ENCODE measurements at places on chromosomes 16 and 17. TPM values are rescaled to one million over a fixed set of nuclear protein-coding genes. Genes with fewer than 3 reads are reported as not detected.
A peak's percentile ranks its signal among the peaks of the same experiment; 100 is the strongest.

DNA sequence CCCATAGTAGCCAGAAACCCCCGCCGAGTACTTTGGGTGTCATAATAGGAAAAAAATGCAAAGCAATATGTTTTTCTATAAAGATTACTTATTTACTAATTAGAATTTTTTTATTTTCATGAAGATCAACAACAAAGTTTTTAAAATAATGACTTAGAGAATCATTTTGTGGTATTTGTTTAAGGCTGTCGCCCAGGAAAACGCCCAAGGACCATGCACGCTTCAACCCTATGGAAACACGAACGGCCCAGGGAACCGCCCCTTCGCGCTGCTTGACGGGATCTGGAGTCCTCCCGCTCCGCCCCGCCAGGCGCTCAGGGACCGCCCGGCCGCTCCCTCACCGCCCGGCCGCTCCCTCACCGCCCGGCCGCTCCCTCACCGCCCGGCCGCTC is 408 bp upstream of the KPNA2 start:
- peaks cover 15% of the 10 kb centered on the region for H3K4me1 ChIP-seq
- peak overlapping the region; percentile 96 for H3K27ac ChIP-seq
- H3K4me3 ChIP-seq, result peak overlapping the region; percentile 96
- peaks cover 36% of the 10 kb centered on the region for H3K36me3 ChIP-seq

- H3K27ac ChIP-seq, result no peak overlapping the region
- no peak overlapping the region for H3K4me3 ChIP-seq
- no peak for DNase-seq
- peaks cover 23% of the 10 kb centered on the region for H3K36me3 ChIP-seq
Measured at GRCh38 chr17:66750116-66750515, 84.8 kb upstream of the CACNG5 start.

- H3K4me3 ChIP-seq, result no peak overlapping the region
- H3K36me3 ChIP-seq, result no peaks in the 10 kb centered on the region
- no peak for DNase-seq
- H3K4me1 ChIP-seq, result no peaks in the 10 kb centered on the region
- no peaks in the 10 kb centered on the region for H3K27me3 ChIP-seq
Measured at GRCh38 chr16:22397931-22398330, 23.5 kb upstream of the CDR2 start.

- DNase-seq, result peak; percentile 34
- no peaks in the 10 kb centered on the region for H3K27me3 ChIP-seq
- peaks cover 15% of the 10 kb centered on the region for H3K36me3 ChIP-seq
Measured at GRCh38 chr17:42608305-42609181, 631 bp downstream of the RETREG3 start.

- H3K36me3 ChIP-seq, result peaks cover 61% of the 10 kb centered on the region
- H3K4me1 ChIP-seq, result peaks cover 57% of the 10 kb centered on the region
- H3K27ac ChIP-seq, result peak overlapping the region; percentile 98
- H3K27me3 ChIP-seq, result no peaks in the 10 kb centered on the region
Measured at GRCh38 chr16:84548508-84548907, 44.0 kb upstream of the MEAK7 start.

GRCh38 chr17:61023996-61024395 is 346.3 kb downstream of the BCAS3 start:
- no peak for DNase-seq
- H3K4me1 ChIP-seq, result peaks cover 6% of the 10 kb centered on the region
- H3K27me3 ChIP-seq, result no peaks in the 10 kb centered on the region

DNA sequence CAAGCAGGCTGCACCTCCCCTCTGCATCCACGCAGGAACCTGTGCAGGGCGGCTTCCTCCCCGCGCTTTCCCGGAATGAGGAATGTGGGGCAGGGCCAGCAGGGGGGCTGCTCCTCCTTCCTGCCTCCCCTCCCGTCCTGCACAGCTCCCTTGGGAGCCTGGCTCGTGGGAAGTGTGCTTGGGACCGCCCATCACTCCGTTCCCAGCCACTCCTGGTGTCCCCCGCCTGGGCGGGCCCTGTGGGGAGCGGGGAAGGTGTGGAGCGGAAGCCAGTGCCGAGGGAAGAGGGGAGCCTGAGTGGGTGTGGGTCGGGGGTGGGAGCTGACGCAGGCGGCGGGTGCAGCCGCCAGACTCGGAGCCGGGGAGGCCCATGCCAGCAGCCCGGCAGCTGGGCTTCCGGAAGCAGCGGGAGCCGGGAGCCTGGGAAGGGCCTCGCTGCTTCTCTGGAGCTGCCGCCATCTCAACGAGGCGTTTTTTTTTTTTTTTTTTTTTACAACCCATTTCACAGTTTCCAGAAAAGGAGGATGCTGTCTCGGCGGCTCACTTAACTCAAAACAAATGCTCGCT is 24.1 kb downstream of the BAHCC1 start:
- H3K4me3 ChIP-seq, result no peak overlapping the region
- H3K4me1 ChIP-seq, result no peaks in the 10 kb centered on the region
- H3K27ac ChIP-seq, result no peak overlapping the region
- no peaks in the 10 kb centered on the region for H3K36me3 ChIP-seq

DNA sequence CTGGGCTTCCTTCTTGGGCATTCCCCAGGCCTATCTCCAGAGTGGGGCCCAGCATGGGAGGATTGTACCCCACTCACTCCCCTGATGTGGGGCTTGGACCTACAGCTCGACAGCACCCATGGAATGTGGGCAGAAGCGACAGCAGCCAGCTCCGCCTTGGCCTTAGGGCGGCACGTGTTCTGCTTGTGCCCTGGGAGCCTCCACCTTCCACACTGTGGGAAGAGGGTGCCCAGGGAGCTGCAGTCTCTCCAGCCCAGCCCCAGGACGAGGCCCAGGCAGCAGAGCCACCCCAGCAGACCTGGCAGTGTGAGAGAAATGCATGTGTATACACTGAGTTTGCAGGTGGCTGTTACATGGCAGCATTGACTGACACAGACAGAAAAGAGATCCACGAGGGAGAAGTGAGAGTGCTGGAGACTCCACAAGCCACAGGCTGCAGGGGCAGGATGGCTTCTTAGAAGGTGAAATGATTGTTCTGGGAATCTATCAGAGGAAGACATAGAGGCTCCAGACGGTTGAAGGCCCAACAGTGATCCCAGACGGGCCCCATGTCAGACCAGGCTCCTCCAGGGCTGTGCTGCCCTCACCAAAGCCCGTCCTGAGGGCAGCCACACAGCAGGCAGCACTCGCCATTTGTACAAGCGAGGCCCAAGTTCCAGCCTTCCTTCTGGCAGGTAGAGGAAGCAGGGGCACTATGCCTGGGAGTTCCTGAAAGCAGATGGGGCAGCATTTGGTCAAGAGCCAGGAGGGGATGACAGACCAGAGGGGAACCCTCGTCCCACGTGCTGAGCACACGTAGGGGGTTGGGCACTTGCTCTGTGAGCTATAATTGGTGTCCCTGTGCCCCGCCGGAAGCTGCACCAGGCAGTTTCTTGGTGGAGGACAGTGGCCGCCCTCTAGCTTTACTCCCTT is 2.8 kb upstream of the DNASE1 start:
- DNase-seq, result no peak
- no peaks in the 10 kb centered on the region for H3K27me3 ChIP-seq
- peak overlapping the region; percentile 36 for H3K27ac ChIP-seq
- H3K36me3 ChIP-seq, result peaks cover 5% of the 10 kb centered on the region
- H3K4me1 ChIP-seq, result peaks cover under 1% of the 10 kb centered on the region

DNA sequence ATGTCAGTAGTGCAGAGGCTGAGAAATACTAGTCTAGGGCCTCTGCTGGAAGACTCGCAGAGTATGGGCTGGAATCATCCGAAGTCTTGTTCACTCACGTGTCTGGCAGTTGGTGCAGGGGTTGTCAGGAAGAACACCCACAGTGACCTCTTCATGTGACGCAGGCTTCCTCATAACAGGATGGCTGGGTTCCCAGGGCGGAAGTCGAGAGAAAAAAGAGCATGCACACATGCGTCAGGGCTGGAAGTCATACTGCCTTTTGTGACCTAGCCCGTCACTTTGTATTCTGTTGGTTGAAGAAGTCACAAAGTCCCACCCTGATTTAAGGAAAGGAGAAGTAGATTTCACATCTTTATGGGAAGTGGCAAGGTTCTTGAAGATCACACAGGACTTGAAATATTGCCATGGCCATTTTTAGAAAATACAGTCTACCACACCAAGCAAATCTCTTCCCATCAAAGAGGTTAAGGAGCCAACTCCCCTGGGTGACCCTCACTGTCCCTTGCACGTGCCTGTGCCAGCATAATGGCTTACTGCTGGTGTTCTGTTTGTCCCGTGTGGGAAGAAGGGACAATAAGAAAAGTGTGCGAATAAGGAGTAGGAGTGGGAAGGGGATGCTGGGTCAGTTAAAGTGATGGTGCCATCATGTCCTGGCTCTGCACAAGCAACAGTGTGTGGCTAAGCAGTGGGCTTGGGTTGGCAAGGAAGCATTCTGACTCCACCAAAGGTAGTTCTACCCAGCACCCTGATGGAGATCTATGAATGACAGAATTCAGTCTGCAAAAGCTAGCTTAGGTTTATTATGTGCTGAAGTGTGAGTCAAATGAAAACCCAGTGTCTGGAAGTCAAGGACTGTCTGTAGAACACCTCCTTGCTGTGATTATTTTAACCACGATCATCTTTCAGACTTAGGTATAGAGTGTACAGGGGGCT is 28.1 kb downstream of the HEATR3 start:
- no peaks in the 10 kb centered on the region for H3K4me1 ChIP-seq
- peaks cover 15% of the 10 kb centered on the region for H3K36me3 ChIP-seq
- H3K4me3 ChIP-seq, result no peak overlapping the region
- DNase-seq, result no peak

- H3K27ac ChIP-seq, result no peak overlapping the region
- H3K4me1 ChIP-seq, result peaks cover 10% of the 10 kb centered on the region
- H3K4me3 ChIP-seq, result no peak overlapping the region
- no peaks in the 10 kb centered on the region for H3K36me3 ChIP-seq
- H3K27me3 ChIP-seq, result no peaks in the 10 kb centered on the region
Measured at GRCh38 chr17:79159926-79160325, 85.3 kb downstream of the ENGASE start.

GRCh38 chr17:77423589-77424451 is 283.1 kb downstream of the SEC14L1 start:
- peaks cover 5% of the 10 kb centered on the region for H3K36me3 ChIP-seq
- no peak overlapping the region for H3K27ac ChIP-seq
- peaks cover 76% of the 10 kb centered on the region for H3K4me1 ChIP-seq
- DNase-seq, result no peak
- H3K27me3 ChIP-seq, result no peaks in the 10 kb centered on the region
- no peak overlapping the region for H3K4me3 ChIP-seq

DNA sequence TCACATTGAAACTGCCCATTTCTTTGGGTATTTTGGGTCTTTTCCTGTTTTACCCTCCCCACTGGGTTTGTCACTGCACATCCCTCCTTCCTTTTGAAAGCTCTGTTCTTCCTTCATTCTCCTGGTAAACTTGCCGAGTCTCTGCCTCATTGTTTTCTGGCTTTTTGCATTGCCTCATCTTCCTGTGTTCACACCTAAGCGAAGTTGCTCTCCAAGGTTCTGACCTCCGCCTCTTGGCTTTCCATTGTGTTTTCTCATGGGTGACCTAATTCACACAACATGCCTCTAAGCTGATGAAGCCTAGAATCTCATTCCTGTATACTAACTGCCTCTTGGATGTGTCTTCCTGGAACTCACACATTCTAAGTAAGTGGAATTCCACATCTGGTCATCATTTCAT is 1096.1 kb upstream of the EEF2KMT start:
- DNase-seq, result no peak
- no peak overlapping the region for H3K4me3 ChIP-seq
- no peaks in the 10 kb centered on the region for H3K27me3 ChIP-seq
- H3K27ac ChIP-seq, result no peak overlapping the region

GRCh38 chr17:6027342-6028024 is 42.7 kb upstream of the WSCD1 start:
- no peak for DNase-seq
- no peaks in the 10 kb centered on the region for H3K4me1 ChIP-seq
- peaks cover 6% of the 10 kb centered on the region for H3K27me3 ChIP-seq
- H3K36me3 ChIP-seq, result no peaks in the 10 kb centered on the region
- no peak overlapping the region for H3K4me3 ChIP-seq
- H3K27ac ChIP-seq, result no peak overlapping the region

GRCh38 chr16:89965447-89966225 is 17.1 kb downstream of the DEF8 start:
- H3K27me3 ChIP-seq, result no peaks in the 10 kb centered on the region
- no peak overlapping the region for H3K27ac ChIP-seq
- peaks cover 4% of the 10 kb centered on the region for H3K36me3 ChIP-seq
- no peak for DNase-seq

GRCh38 chr17:27294689-27295630 is 1.0 kb downstream of the WSB1 start:
- H3K27ac ChIP-seq, result peak overlapping the region; percentile 99
- DNase-seq, result peak; percentile 67
- H3K36me3 ChIP-seq, result peaks cover 27% of the 10 kb centered on the region
- peaks cover 41% of the 10 kb centered on the region for H3K4me1 ChIP-seq
- peak overlapping the region; percentile 98 for H3K4me3 ChIP-seq

DNA sequence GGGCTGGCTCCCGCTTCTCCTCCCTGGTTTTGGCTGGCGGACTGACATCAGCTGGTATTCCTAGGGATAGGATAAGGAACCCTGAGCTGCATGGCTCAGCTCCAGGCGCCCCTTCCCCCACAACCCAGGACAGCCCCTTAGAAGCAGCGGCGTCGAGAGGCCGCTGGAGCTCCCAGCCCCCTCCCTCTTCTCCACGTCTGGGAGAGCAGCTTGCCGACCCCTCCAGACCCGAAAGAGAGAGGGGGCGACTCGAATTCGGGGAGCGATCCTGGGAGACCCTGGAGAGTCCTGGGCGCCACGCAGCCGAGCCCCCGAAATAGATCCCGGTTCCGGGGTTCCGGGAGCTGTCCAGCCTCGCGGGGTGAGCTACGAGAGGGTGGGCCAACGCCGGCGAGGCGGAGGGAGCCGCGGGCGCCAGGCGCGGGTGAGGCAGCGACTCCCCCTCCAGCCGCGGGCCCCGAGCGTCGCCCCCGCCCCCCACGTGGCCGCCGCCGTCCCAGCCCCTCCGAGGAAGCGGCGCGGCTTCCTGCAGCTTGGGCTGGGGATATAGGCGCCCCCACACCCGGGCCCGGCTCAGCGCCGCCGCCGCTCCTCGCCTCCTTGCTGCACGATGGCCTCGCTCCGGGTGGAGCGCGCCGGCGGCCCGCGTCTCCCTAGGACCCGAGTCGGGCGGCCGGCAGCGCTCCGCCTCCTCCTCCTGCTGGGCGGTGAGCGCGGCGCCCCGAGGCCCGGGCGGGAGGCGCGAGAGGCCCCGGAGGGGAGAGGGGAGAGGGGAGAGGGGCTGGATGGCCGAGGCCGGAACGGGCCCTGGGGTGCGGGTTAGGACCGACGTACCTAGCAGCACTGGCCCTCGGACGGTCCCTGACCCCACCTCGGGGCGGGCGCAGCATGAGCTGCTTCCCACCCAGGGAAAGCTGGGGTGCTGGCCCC is at the start of gene RAMP2:
Gene RAMP2, plus strand, starts transcription at position 576 of the 930 bp plus-strand sequence. Its CDS starts 35 bp downstream, at position 611.
- H3K4me1 ChIP-seq, result peaks cover 4% of the 10 kb centered on the region
- H3K4me3 ChIP-seq, result no peak within 1 kb of the TSS
- H3K27me3 ChIP-seq, result peaks cover 55% of the 10 kb centered on the region
- no peaks in the 10 kb centered on the region for H3K36me3 ChIP-seq
- H3K27ac ChIP-seq, result no peak within 1 kb of the TSS
- no peak for DNase-seq

GRCh38 chr17:69551212-69552010 is 136.9 kb downstream of the MAP2K6 start:
- no peak for DNase-seq
- peaks cover 14% of the 10 kb centered on the region for H3K36me3 ChIP-seq
- H3K27me3 ChIP-seq, result no peaks in the 10 kb centered on the region
- H3K27ac ChIP-seq, result no peak overlapping the region
- H3K4me1 ChIP-seq, result no peaks in the 10 kb centered on the region

CD300H gene
- not detected for total RNA-seq

EIF3C gene
- total RNA-seq, result 837 TPM

PAM16 gene
- total RNA-seq, result 65.9 TPM

SETD1A gene
- total RNA-seq, result 18.0 TPM

CDRT15L2 gene
- not detected for total RNA-seq

CLEC19A gene
- not detected for total RNA-seq

ENPP7 gene
- not detected for total RNA-seq

SCGB1C2 gene
- not detected for total RNA-seq

RAB11FIP4 gene
- 39.1 TPM for total RNA-seq

C1QTNF1 gene
- 0.14 TPM for total RNA-seq
